ENCODE measurements at places on chromosomes 1 and 21.
A peak's percentile ranks its signal among the peaks of the same experiment; 100 is the strongest.

GRCh38 chr1:5847013-5847659 is 145.1 kb downstream of the NPHP4 start:
- no peak for DNase-seq

DNA sequence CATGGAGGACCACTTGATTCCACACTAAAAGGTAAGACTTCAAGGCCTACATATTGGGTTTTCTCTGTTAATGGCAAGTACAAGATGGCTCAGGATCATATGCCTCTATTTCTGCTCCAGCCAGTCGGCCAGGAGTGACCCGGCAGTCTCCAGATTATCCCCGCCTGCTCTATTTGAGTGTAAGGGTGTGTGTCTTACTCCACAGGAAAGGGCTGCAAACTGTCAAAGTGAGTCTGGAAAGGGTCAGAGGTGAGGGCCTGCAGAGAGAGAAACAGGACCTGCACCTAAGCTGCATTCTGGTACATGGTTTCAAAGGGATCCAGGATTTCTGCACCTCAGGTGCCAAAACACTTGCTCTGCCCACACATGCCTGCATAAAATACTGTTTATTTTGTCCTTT is 9.2 kb downstream of the ZNF692 start:
- DNase-seq: no peak

GRCh38 chr1:93087532-93087931 is 8.4 kb downstream of the MTF2 start:
- DNase-seq: no peak

DNA sequence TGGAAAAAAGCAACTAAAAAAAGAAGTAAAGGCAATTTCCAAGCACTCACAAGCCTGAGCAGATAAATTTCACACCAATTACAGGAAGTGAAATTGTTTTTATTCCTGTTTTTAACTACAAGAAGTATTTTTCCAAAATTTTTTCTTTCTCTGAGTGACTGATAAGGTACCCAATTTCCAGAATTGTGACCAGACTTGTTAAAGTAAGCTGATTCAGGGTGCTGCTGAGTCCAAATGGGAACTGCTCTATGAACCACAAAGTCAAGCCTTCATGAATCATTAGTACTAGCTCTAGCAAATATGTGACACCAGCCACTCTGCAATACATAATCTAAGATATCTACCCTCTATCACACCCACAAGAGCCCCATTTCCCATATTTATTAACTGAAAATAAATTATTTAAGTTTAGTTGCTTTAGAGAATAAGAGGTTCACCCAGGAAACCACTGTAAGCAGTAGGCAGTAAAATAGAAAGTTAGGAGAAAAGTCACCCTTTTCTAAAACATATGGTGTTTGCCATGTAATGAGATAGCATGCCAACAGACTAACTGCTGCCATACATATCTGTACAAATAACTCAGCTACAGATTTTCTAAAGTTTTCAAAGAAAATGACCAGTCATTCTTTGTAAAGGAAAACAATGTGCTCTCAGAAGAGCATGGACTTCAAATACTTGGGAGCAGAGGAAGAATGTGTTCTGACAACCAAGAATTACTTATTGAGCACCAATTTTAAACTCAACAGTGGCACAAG is 43.1 kb upstream of the TNFSF18 start:
- no peak for DNase-seq

- no peak for DNase-seq
Measured at GRCh38 chr1:150207281-150207971, 28.5 kb downstream of the ANP32E start.

DNA sequence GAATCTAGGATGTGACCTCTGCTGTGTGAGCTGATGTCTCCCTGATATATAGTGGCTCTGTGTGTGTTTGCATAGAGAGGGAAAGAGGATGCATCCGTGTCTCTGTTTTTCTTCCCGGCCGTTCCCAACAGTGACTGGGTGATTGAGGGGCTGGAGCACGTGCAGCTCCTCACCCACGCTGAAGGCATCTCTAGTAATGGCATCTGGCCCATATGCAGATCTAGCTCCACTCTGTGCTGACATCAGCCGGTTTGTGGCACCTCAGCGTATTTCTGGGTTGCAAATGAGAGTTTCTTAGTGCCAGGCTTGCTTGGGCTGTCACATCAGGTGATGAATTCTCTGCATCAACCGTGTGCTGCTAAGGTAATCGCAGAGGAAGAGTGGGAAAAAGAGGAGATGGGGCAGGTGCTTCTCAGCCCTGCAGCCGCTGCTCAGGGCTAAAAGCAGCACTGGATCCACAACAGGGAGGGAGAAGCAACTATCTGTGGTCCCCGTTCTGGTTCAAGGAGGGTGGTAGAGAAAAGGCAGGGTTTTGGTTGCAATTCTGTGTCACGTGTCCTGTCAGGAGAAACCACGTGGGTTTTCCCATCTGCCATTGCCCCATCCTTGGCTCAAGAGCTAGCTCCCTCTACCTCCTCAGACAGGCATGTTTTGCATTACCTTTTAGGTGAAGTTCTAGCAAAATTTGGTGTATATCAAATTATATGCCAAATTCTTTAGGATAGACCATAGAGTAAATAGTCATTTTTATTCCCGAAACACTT is 282.9 kb downstream of the PBX1 start:
- no peak for DNase-seq

- DNase-seq: no peak
Measured at GRCh38 chr21:26093122-26093521, 77.4 kb downstream of the APP start.

GRCh38 chr1:44808063-44808937 is at the start of gene BTBD19:
Gene BTBD19 (plus strand): TSS chr1:44808523. CDS start chr1:44808821, 298 bp downstream.
- peak; percentile 62 for DNase-seq

DNA sequence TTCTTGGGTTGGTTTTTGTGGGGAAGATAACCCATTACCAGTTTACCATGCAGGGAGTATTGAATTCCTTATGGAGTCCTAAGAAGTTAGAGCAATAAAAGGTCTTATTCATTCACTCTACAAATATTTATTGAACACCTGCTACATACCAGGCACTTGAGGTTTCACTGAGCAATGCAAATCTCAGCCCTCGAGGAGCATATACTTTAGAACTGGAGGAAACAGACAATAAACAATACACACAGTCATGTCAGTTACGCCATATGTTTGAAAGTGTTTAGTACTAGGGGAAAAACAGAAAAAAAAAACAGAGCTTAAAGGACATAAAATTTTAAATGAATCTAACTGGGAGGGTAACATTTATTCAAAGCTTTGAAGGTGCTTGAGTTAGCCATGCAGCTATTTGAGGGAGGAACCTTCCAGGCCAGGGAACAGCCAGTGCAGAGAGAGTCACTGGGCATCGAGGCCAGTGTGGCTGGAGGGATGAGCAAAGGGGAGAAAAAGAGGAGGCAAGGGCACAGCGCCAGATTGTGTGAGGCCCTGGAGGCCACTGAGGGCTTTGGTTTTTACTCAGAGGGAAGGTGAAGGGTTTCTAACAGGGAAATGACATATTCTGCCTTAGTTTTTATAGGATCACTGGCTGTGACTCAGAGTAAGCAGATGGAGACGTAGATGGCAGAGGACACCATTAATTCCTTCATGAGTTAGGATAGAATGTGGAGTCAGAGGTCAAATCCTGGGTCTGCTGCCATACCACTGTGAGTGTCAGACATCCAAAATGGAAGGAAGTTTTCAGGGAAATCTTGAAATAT is 32.7 kb downstream of the C1orf21 start:
- DNase-seq: no peak

DNA sequence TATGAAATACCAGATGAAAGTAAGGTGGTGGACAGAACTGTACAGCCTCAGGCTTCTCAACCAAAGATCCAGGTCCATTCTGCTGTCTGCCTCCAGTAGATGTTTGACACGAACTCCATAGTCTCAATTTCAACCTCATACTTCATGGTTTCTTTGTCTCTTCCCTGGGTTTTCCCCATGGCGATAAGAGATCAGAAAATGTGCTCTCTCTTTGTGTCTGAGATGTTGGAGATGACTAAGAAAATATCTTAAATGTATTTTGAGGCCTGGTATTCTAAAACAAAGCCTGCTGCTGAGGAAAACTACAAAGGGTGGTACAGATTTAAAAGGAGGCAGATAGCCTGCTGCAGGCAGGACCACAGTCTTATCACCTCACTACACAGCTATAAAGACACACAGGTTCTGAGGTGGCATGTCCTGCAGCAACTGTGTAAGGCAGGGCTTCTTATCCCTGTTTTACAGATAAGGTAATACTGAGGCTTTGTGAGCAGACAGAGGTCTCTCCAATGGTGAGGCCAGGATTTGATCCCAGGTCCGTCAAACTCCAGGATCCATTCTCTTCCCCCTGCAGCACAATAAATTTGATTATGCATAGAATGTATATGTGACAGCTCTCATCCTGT is 40.0 kb upstream of the CACNA1E start:
- no peak for DNase-seq

GRCh38 chr1:114097109-114097508 is 56.6 kb downstream of the SYT6 start:
- no peak for DNase-seq

DNA sequence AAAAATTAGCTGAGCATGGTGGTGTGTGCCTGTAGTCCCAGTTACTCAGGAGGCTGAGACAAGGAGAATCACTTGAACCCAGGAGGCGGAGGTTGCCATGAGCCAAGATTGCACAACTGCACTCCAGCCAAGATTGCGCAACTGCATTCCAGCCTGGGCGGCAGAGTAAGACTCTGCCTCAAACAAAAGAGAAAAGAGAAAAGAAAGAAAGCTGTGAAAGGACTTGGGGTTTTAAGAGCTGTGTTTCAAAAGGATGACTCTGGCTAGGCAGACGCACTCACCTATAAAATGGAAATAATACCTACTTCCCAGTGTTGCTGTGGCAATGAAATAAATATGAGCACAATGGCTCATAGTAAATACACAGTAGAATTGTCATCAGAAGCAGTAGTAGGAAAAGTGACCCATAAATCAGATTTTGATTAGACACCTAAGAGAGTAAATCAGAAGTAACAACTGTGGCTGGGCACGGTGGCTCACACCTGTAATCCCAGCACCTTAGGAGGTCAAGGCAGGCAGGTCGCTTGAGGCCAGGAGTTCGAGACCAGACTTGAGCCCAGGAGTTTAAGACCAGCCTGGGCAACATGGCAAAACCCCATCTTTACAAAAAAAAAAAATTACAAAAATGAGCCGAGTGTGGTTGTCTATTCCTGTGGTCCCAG is 45.9 kb upstream of the PUM1 start:
- no peak for DNase-seq

DNA sequence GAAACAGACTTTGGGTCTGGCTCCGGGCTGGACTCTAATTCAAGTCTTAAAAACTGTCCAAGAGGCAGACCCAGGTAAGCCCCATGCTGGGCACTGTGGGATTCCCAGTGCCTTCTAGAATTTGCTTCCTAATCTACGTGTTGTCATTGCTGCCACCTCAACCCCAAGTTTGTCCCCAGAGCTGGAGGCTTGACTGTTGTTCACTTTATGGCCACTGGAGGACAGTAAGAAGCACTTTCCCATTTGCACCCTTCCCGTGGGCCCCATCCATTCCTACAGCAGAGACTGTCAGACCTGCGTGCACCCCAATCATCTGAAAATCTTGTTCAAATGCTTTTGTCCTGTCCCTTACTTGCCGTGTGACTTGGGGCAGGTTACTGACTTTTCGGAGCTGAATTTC is 29.4 kb upstream of the VASH2 start:
- DNase-seq: no peak

- no peak for DNase-seq
Measured at GRCh38 chr1:56672579-56672978, 27.5 kb downstream of the PRKAA2 start.

- DNase-seq: no peak
Measured at GRCh38 chr1:94701796-94702441, 118.2 kb upstream of the SLC44A3 start.

DNA sequence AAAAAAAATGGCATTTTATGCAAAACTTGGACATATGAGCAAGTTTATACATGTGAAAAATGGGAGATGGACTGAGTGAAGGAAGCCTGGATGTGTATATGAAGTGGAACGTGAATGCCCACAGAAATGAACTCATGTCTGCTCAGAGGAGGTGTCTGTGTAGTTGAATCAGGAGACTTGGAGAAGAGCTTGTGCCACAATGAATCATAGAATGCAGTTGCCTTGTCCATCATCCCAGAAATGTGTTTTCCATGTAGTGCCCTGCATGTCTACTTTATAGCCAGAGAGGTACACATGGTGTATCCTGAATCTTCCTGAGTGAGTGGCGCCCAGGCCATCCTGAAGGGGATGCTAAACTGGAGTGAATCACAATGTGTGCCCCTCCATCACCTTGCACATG is 2.6 kb upstream of the ILDR2 start:
- DNase-seq: no peak

GRCh38 chr21:41726058-41726558 is 40.7 kb downstream of the RIPK4 start:
- DNase-seq: no peak

- DNase-seq: peak; percentile 39
Measured at GRCh38 chr1:212606395-212607205, 2.0 kb upstream of the ATF3 start.

DNA sequence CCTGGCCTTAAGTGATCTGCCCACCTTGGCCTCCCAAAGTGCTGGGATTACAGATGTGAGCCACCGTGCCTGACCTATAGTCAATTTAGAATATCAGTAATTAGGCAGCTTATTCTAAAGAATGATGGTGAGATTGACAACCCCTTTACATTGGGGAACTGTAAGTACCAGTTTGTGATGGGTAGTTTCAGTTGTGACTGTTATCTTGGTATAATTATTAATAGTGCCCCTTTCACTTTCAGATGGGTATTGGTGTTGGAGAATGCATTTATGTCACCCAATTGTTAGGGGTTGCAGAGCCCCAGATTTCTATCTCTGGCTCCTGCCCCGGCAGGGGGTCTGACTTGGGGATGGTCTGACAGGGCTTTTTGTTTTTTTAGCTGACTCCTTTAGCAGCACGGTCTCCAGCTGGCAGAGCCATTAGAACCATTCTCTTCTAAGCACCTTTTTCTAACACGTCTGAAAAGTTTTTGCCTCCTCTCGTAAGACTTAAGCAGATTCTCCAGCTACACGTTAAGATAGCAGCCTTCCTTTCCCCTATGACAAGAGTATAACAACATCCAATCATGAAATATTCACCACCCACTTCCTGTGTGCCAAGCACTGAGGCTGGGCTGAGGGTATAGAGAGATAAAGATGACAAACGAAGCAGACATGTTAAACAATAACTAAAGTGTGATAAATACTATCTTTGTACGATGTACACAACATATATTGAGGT is 157.8 kb downstream of the SDCCAG8 start:
- DNase-seq: no peak
